RPMI7951 (cell line): ENCODE measurements at places on chromosomes 16 and 17. TPM values are rescaled to one million over a fixed set of nuclear protein-coding genes. Genes with fewer than 3 reads are reported as not detected.

TMEM88 gene
- total RNA-seq = not detected in 2 replicates

ARL5C gene
- total RNA-seq = not detected in 2 replicates

PRKCB gene
- not detected in 2 replicates for total RNA-seq

SHISA6 gene
- total RNA-seq = not detected in 2 replicates

VPS4A gene
- total RNA-seq = 32.4 and 37.2 TPM in 2 replicates

CACNG4 gene
- total RNA-seq = 0.12 TPM in 1 of 2 replicates, not detected in the other

TMEM238L gene
- not detected in 2 replicates for total RNA-seq

SLFN14 gene
- not detected in 2 replicates for total RNA-seq

MMP28 gene
- not detected in 2 replicates for total RNA-seq

ZPBP2 gene
- total RNA-seq = not detected in 2 replicates

PRSS33 gene
- total RNA-seq = not detected in 2 replicates

STAT5A gene
- 7.8 and 23.9 TPM in 2 replicates for total RNA-seq

MPP3 gene
- 4.9 and 6.1 TPM in 2 replicates for total RNA-seq

DYNLRB2 gene
- total RNA-seq = not detected in 2 replicates

CBX4 gene
- total RNA-seq = 10.8 and 11.8 TPM in 2 replicates

GPR139 gene
- total RNA-seq = not detected in 2 replicates

C1QL1 gene
- total RNA-seq = 6.4 and 8.2 TPM in 2 replicates

ALOX15 gene
- not detected in 2 replicates for total RNA-seq

RASL10B gene
- total RNA-seq = 1.1 and 1.6 TPM in 2 replicates

CCDC200 gene
- not detected in 2 replicates for total RNA-seq

WFDC1 gene
- not detected in 2 replicates for total RNA-seq

KIF2B gene
- total RNA-seq = not detected in 2 replicates

GABARAP gene
- total RNA-seq = 451 and 468 TPM in 2 replicates

VWA3A gene
- not detected in 2 replicates for total RNA-seq

SYNRG gene
- total RNA-seq = 3.5 and 5.0 TPM in 2 replicates

TP53TG3B gene
- total RNA-seq = 1.4 TPM in 1 of 2 replicates, not detected in the other

LDHD gene
- 0.68 and 0.96 TPM in 2 replicates for total RNA-seq
